Frontal cortex (tissue), 4 donors: ENCODE measurements at places on chromosomes 6 and 20. TPM values are rescaled to one million over a fixed set of nuclear protein-coding genes. Genes with fewer than 3 reads are reported as not detected.

DNA sequence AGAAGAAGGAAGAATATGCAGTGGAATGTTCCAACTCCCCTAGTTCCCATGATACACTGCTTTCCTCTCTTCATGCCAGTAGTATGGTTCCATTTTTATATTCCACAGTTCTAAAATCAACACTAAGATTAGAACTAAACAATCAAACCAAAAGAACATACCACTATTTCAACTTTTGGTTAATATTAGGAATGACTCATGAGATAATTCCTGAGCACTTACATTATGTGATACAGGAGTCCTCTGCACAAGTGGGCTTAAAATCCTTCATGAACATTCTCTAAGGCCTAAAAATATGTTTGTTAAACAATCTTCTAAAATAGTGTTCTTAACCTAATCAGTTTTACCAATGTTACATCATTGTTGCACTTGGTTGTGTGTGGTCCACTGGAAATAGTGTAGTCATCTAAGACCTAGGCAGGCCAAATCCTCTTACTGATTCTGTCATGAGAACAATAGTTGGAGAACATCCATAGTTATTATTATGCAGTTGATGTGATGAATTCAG lies 30.3 kb upstream of the RCAN2 start:
- no peak for DNase-seq

DEK gene
- 157 TPM for total RNA-seq

GRCh38 chr20:17036541-17036940 lies 190.3 kb upstream of the PCSK2 start:
- DNase-seq: no peak

DNA sequence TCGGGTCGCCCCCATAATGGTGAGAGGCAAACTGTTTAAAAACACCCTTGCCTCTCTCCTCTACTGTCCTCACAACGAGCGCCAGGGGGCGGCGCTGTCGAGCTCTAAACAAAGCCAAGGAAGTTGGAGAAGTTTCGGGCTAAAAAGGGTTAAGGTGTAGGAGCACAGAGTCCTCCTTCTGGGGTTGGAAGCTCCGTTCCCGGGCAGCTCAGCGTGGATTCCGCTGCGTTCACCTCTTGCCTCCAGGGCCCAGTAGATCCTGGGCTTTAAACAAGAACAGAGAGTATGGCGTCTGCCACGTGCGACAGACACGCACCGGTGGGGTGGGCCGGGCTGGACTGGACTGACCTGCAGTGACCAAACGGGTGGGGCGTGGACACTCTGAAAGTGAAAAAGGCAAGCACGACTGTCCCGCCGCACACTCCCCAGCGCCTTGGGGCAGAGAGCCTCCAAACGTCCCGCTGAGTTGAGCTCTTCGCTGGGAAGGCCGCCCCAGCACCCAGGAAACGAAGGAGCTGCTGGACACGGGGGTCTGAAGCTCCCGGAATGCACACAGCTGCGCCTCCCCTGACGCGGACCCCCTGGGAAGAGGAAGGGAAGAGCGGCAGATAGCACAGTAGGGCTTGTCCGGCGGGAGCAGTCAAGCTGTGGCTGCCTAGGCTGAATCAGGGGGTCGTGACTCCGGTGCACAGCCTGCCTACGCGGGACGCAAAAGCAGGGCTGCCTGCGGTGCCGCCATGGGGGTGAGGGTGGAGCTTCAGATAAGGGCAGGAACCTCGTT lies 1.6 kb upstream of the THBD start:
- no peak for DNase-seq

GRCh38 chr20:57717797-57718196 lies 8.0 kb upstream of the PMEPA1 start:
- no peak for DNase-seq

DNA sequence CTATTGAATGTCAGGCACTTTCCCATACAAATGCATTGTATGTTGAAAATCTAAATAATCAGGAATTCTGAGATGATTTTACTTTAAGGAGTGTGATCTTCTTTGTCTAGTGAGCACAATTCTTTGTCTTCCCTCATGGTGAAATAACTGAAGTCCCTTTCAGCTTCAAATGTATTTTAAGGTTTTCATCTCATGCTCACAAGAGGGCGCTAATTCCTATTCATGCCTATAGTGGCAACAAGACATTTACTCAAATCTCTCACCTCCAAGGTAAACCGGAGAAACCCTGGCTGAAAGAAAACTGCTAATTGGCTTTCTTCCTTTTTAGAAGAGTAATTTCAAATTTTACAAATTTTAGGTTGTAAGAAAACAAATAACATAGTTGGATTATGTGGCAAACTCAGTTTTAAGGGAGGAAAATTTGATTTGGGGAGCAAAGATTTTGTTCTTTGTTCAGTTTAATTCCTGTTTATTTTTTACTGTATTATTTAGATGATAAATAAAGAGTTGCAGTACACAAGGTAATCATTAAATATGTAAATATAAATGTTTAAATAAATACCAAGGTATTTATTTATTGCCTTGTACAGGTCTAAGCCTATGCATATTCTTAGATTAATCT lies 69.1 kb downstream of the SLC35F1 start:
- no peak for DNase-seq

CRNKL1 gene
- 74.6 TPM for total RNA-seq

GRCh38 chr20:4961746-4962145 lies 39.6 kb downstream of the SLC23A2 start:
- no peak for DNase-seq

DNA sequence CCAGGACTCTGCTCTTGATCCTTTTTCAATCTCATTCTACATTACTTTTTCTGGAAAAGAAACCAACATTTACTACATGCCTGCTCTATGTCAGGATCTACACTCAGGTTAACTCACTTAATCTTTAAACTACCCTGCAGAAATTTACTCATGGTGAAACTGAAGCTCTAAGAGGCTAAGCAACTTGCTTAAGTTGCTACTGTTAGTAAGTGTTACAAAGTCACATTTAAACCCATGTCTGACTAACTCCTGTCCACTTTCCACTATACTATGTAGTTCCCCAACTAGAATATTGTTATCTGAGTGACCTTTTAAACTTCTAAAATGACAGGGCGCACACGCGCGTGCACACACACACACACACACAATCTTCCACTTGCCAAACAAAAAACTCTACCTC lies 5.0 kb downstream of the CEP162 start:
- no peak for DNase-seq

MATN4 gene
- total RNA-seq: under 0.01 TPM
